ENCODE measurements at places on chromosomes 6 and 20. TPM values are rescaled to one million over a fixed set of nuclear protein-coding genes. Genes with fewer than 3 reads are reported as not detected.

- DNase-seq, result no peak
These were observed 107.0 kb downstream of the HIVEP1 start for GRCh38 chr6:12119085-12119588.

GRCh38 chr6:78076371-78076770, 423.5 kb downstream of the MEI4 start:
- DNase-seq, result no peak

GRCh38 chr20:55678970-55679667, 326.2 kb downstream of the CBLN4 start:
- no peak for DNase-seq

GRCh38 chr20:37336369-37337207, 9.4 kb upstream of the SRC start:
- DNase-seq, result no peak

DNA sequence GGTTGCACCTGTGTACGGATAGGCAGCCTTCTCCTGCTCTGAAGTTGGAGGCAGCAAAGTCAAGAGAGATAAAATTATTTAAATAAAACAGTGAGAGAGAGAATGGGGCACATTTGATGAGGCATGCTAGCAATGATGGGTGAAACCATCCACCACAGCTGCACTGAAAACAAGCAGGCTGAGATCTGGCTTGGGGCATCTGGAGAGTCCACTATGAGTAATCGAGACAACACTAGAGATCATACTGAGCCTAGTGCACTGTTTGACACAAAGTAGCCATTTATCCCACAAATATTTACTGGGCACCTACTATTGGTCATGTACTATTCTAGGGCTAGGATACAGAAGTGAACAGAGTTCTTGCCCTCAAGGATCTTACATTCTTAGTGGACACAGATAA, 66.4 kb downstream of the DZANK1 start:
- no peak for DNase-seq

- DNase-seq, result no peak
These were observed at the start of gene AGPAT4 for GRCh38 chr6:161273752-161274487. Gene AGPAT4 (minus strand): TSS chr6:161274061. CDS start chr6:161232213, 41,848 bp downstream.

- DNase-seq, result no peak
These were observed 46.2 kb downstream of the PANK2 start for GRCh38 chr20:3935295-3935955.

Gene DPPA5
- total RNA-seq, result not detected

GRCh38 chr6:158468666-158469065, 91.2 kb upstream of the TMEM181 start:
- no peak for DNase-seq

GRCh38 chr6:77030929-77031674, 432.2 kb downstream of the HTR1B start:
- DNase-seq, result no peak

Gene TPX2
- 45.0 TPM for total RNA-seq

DNA sequence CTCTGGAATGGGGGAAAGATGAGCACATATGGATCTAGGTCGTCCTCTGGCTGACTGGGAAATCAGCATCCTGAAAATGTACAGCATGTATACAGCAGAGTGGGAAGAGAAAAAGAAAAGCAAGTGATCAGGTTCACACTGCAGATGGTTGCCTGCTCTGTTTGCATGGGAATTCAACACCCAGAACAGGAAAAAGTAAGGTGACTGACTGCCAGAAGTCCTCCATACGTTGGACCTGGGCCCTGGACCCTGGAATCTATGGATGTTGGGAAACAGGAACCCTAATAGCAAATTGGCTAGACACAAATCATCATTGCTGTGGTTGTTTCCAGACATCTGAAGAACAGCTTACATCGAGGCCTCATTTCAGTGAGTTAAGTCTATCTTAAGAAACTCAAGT, 30.3 kb upstream of the TNFAIP3 start:
- DNase-seq, result no peak

GRCh38 chr6:17042422-17043147, 59.3 kb upstream of the STMND1 start:
- no peak for DNase-seq

Gene BPI
- not detected for total RNA-seq

Gene DUSP15
- 9.1 TPM for total RNA-seq

DNA sequence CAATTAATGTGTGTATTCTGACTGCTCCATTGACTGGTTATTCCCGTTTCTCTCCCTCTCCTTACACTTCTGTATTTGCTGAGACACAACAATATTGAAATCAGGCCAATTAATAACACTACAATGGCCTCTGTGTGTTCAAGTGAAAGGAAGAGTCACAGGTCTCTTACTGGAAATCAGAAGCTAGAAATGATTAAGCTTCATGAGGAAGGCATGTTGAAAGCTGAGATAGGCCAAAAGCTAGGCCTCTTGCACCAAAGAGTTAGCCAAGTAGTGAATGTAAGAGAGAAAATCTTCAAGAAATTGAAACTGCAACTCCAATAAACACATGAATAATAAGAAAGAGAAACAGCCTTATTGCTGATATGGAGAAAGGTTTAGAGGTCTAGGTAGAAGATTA, 489.5 kb upstream of the CITED2 start:
- no peak for DNase-seq

Gene DTD1
- total RNA-seq, result 20.9 TPM

DNA sequence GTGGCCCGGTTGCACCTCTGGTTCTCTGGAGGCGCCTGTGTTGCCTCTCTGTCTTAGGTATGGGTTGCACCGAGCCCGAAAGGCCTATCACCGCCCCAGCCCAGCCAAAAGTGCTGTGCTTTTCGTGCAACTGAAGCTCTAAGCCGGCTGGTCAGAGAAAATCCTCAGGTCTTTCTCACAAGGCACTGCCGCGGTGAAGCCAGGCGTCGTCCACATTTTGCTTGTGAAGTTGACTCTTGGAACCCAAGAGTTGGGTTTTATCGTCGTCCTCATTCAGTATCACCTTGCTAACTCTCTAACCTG, 726 bp upstream of the EMILIN3 start:
- no peak for DNase-seq

Gene FAM83C
- total RNA-seq, result not detected

DNA sequence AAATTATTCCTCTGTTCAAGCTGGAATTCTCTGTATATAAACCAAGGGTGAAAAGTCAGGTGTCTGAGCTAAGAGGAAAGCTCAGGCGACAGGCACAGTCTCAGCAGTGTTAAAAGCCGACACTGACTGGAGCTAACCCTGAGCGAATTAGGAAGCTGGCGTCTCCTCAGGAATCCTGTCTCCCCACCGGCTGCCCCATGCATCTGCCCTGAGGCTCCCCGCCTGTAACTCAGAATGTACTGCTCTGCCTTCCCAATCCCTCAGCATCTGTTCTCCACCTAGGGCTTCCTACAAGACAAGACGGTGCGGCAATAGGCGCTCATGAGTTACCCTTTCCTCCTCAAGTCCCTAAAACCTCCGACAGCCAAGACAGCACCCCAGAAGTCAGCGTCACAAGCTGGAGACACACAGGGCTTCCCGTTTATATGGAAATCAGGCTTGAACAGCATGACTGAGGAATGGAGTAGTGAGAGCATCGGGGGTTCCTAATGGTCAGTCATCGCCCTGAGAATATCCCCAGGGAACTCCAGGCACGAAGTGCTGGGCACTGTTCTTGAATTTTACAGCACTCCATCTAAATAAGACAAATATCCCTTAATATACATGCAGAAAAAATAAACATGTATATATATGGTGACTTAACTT, 33.5 kb downstream of the WDR27 start:
- no peak for DNase-seq

GRCh38 chr6:34144581-34145160, 1.2 kb downstream of the GRM4 start:
- no peak for DNase-seq

DNA sequence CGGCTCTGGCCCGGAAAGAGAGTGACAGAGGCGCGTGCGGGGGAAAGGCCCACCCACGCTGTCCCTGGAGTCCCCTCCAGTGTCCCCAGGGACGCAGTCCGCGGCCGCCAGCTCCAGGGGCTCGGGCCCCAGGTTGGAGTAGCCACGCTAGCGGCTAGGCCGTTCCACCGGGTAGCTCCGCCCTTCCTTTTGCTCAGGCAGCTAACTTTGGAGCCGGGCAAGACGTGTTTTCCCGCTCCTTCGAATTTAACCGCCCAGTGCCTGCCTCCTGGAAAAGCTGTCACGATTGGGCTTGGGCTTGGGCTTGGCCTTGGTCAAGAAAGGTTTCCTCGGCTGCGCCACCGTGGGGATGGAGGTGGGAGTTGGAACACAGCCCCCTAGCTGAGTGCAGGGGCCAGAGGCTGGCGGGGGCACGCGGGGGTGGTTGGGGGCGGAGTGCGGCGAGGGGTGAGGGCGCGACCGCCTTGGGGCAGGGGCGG, 4.7 kb downstream of the LINC00237 start:
- peak; percentile 67 for DNase-seq

- no peak for DNase-seq
These were observed 171.2 kb upstream of the BMP5 start for GRCh38 chr6:56046576-56046975.

DNA sequence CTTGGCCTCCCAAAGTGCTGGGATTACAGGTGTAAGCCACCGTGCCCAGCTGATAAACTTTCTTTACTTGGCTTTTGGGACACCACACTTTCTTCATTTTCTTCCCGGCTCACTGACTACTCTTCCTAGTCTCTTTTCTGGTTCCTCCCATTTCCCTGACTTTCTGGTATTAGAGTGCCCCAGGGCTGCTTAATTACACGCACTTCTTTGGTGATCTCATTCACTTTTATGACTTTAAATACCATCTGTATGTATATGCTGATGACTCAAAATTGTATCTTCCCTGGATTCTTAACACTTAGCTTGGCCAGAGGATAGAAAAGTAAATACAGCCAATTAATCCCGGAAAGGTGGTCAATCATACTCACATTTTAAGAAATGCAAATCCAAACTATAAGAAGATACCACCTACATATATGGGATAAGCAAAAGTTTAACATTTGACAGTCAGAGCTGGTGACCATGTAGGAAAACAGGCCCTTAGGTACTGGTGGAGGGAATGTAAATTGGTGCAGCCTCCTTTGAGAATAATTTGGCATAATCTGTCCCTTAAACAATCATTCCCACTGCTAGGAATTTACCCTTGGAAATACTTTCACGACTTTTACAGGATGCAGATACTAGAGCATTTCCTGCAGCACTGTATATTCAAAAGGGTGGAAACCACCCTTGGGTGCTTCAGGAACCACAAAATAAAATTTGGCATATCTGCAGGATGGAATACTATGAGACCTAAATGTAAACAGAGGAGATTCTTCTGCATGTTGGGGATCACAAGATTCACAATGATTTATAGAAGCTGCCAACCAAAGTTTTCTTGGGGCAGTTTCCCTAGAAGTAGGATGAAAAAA, 9.4 kb upstream of the NANP start:
- no peak for DNase-seq

DNA sequence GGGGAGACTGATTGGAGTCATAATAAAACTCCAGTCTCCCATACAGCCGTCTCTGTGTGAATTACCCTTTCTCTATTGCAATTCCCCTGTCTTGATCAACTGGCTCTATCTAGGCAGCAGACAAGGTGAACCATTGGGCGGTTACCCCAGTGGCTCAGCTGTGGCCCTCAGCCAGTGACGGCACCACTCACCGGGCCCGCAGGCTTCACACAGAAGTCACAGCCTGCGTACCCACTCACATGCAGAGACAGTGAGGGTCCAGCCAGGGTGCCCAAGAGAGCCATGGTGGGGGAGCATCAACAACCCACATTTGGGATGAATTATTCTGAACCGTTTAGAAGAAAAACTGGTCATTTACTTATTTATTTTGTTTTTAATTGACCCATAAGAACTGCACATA, 78.5 kb downstream of the WDR27 start:
- no peak for DNase-seq

Gene GPRC6A
- total RNA-seq, result 0.19 TPM

Gene DEFB124
- not detected for total RNA-seq

- no peak for DNase-seq
These were observed 98.6 kb downstream of the DACT2 start for GRCh38 chr6:168221000-168221399.

Gene CRISP3
- total RNA-seq, result 120 TPM

GRCh38 chr6:169250660-169251059, 3.0 kb downstream of the THBS2 start:
- DNase-seq, result no peak

Gene CPXM1
- 106 TPM for total RNA-seq

DNA sequence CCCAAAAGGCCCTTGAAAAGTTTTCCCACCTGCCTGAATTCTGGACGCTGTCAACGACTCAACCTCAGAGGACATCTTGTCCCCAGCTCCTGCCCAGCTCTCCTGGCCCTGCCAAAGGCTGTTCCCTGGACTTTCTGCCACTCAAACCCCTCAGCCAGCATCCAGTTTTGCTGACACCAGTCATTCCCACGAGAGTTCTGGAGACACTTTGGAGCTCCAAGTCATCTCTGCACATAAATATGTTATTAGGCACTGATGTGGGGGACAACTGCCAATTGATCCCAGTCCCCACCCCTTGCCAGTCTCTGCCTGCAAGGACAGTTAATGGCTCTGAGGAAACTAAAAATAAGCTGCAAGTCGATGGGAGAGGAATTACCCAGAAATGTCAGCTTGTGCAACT, 38.9 kb upstream of the KCNB1 start:
- no peak for DNase-seq

DNA sequence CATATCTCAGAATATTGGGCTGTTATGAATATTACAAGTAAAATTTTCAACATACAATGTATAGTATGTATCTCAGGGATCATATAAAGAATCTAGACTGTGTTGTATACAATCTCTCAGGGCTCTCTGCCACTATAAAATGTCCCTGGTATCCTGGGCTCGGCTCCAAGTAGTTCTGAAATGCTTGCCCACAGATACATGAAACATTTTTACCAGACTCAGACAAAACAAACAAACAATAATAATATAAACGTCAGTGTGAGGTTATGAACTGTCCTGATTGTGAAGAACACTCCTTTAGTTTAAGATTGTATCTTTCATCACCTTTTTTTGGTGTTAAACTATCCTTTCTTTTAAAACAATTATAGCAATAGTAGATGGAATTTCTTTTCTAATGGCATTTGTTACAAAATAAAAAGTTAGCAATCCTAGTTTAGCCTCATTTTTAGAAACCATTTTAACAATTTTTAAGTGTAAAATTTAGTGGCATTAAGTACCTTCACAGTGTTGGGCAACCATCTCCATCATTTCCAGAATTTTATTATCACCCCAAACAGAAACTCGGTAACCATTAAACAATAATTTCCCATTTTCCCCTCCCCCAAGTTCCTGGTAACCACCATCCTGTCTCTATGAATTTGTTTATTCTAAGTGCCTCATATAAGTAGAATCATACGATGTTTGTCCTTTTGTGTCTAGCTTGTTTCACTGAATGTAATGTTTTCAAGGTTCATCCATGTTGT, 17.4 kb upstream of the LY86 start:
- no peak for DNase-seq

Measured in type B pancreatic cell (in vitro differentiated cells).